Neuronal stem cell (in vitro differentiated cells): ENCODE measurements at places on chromosomes 2 and 18.
A peak's percentile ranks its signal among the peaks of the same experiment; 100 is the strongest.

DNA sequence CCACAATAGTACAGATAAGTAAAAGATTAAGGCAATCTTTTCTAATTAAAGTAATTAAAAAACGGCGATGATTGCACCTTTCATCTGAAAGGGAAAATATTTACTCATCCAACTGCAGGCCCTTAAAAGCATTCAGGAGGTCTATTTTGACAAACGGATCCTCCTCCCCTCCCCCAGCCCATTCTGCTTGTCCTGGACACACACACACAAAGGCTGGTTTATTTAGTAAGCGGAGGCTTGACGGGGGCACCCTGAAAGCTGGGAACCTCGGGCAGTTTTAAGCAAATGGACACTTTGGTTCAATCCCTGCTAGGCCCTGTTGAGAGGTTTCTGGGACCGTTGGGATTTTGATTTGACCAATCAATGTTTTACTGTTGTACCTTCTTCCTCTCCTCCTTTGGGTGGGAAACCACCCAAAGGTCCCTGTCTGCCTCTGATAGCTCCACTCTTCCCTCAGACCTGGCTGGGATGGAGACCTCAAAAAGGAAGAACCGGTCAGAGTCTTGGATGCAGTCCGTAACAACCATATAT lies 135.8 kb upstream of the HAAO start:
- DNase-seq = no peak

DNA sequence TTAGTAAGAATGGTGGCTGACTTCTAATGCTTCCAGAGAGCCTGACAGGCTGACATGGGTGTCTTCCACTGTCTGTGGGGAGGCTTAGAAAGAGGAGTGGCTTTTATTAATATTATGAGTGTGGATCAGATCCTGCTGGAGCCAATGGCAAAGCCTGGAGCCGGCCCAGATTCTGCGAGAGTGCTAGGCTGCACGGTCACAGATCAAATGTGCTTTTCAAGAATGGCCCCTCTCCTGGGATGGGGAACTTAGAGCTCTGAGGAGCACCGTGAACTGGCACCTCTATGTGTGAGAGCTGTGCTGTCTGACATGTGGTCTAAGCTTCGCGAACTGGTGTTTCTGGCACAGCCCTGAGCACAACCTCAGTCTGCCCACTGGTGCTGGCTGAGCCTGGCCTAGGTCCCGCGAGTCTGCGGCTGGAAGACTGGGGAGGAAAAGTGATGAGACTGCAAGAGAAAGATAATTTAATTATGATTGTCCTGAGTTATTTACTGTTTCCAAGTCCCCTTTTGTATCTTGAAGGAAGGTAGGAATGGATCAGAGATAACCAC lies 70.4 kb downstream of the ASAP2 start:
- DNase-seq = no peak

- no peak for DNase-seq
These were observed 66.7 kb downstream of the EDAR start for GRCh38 chr2:108922141-108922915.

- DNase-seq = no peak
These were observed 947 bp downstream of the ZEB2 start for GRCh38 chr2:144518748-144519596.

GRCh38 chr18:55407191-55407590 lies 180.8 kb downstream of the TCF4 start:
- no peak for DNase-seq

DNA sequence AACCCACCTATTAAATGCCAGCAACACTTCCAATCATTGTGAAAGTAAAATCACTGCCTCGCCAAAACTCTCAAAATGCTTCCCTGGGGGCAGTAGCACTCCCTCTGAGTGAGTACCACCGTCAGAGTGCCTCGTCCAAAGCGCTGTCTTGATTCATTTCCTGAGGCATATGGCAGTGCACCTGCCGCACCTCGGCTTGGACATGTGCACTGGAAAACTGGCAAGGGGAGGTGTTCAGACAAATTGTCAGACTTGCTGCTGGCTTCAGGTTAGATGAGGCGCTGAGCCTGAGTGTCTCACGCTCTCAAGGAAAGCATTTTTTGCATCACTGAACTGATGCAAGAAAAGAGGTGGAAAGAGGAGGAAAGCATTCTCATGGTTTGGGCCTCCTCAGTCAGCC lies 132.8 kb downstream of the ATL2 start:
- no peak for DNase-seq

- peak; percentile 51 for DNase-seq
These were observed 1.1 kb upstream of the KCTD1 start for GRCh38 chr18:26549263-26550094.

DNA sequence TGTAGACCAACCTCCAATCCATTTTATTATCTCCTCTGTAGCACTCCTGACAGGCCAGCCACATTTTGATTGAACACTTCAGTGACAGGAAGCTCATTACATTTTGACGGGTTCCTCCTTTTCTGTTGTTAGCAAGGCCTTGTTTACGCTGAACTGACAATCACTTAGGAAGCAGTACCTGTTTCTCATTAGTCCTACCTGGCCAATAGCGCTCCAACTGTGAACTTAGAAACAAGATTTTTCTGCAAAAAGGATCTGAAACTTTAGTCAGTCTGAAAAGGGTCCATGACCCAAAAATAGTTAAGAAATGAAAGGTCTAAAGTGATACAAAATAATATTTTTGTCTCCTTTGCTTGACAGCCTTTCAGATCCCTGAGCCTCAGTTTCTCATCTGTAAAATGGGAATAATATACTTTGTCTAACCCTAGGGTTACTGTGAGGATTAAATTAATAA lies 119.6 kb upstream of the MSTN start:
- no peak for DNase-seq

DNA sequence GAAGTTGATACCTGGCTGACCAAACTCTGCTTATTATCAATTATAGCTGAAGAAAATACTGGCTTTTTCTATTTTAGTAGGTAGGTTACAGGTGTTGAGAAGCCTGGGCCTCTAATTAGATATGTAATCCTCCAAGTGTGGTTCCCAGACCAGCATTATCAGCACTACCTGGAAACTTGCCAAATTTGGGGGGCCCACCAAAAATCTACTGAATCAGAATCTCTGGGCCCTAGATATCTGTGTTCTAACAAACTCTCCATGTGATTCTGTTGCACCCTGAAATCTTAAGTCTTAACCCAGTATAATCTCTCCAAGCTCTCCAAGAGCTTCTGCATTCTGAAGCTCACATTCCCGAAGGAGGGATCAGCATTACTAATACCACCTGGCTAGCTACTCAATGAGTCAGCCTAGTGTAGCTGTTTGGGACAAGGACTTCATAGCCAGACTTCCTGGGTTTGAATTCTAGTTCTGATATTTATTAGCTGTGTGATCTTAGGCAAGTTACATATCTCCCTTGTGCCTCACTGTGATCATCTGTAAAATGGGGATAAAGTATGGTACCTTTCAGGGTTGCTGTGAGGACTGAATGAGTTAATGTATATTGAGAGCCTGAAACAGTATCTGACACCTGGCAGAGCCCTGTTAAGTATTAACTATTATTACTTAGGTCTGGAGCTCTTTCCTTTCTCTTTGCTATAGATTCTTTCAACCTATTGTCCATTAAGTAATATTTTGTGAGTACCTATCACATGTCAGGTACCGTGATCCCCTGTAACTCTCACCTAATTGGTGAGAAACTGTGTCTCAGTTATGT lies 94.1 kb upstream of the CD302 start:
- no peak for DNase-seq

- no peak for DNase-seq
These were observed 1390.5 kb upstream of the ZEB2 start for GRCh38 chr2:145910416-145910815.

DNA sequence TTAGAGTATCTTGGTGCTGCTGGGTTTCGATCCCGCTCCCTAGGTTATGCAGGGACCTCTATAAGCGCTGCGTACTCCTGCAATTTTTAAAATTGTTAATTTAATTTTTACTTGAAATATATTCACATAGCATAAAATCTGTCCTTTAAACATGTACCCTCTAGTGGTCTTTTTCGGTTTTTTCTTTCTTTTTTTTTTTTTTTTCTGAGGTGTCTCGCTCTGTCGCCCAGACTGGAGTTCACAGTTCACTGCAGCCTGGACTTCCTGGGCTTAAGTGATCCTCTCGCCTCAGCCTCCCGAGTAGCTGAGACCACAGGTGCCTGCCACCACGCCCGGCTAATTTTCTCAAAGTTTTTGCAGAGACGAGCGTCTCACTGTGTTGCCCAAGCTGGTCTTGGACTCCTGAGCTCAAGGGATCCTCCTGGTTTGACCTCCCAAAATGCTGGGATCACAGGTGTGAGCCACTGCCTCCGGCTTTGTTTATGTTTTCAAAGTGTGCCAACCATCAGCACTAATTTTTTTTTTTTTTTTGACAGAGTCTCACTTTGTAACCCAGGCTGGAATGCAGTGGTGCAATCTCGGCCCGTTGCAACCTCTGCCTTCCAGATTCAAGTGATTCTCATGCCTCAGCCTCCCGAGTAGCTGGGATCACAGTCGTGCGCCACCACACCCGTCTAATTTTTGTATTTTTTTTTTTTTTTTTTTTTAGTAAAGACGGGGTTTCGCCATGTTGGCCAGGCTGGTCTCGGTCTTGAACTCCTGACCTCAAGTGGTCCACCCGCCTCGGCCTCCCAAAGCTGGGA lies 585 bp upstream of the MOB1A start:
- DNase-seq = no peak

DNA sequence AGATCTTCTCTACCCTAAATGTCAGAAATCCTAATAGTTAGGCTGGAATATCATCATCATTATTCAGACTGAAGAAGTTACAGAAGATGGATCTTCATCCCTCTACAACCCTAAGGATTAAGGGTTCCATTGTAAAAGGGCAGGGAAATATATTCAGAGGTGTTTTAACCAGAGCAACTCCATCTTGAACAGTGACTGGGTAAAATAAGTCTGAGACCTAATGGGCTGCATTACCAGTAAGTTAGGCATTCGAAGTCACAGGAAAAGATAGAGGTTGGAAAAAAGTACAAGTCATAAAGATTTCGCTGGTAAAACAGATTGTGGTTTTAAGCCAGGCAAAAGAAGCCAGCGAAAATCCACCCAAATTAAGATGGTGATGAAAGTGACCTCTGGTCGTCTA lies 968.7 kb downstream of the CNTNAP5 start:
- no peak for DNase-seq

GRCh38 chr2:133765658-133766057 lies 197.4 kb upstream of the NCKAP5 start:
- no peak for DNase-seq

- DNase-seq = no peak
These were observed 99.0 kb upstream of the ID2 start for GRCh38 chr2:8582651-8583399.

- DNase-seq = no peak
These were observed 90.9 kb downstream of the MALT1 start for GRCh38 chr18:58761970-58762780.

DNA sequence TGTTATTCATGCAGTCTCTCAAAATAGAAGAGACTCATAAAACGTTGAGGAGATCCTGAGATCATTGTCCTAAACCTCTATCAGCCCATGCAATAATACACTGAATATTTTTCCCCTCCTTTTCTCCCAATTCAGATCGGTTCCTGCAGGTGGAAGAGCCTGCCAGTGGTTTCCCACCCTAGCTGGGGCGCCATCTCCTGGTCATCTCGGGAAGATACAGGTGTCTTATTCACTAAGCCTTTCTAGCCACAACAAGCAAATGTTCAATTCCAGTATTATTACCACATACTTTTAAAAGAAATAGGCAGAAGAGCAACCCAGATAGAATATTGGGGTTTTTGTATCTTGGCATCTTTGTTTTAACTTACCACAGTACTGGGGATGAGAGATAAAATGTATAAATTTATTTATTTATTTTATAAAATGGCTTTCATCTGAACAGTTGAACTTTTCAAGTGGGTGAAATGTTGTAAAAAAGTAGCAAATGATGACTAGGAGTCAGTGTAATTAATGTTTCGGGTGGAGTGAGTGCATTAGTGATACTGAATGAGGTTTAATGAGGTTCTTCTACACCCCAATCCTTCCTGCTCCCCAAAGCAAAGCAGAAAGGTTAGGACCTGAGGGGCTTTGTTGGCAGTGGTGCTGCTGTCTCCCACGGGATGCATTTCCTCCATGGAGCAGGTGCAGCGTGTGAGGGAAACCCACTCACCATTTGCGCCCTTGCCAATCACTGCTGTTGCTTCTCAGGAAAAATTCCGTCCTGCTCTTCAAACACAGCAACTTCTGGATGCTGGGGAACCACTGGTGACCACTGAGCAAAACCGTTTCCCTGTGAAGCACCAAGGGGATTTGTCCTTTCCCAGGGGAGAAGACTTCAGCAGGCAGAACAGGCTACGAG lies 147.1 kb upstream of the FHL2 start:
- DNase-seq = peak; percentile 57
